Coronary artery (tissue), 2 donors: ENCODE measurements at places on chromosomes 6 and 20.

DNA sequence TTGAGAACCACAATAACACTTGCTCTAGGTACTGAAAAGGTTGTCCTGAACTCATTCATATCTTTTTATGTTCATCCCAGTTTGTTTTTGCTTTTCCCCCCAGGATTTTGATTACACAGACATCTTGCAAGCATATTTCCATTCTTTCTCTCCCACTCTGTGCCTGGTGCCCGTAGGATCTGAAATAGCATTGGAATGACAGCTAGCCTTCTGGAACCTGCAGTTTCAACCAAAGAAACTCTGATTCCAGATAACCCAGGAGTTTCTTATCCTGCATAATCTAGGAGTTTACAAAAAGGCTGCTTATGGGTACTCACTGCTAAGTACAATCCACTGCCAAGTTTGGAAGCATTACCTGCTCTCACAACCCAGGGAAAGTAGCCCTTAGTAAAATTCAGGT is 28.8 kb upstream of the PLCG1 start:
- DNase-seq, result no peak

DNA sequence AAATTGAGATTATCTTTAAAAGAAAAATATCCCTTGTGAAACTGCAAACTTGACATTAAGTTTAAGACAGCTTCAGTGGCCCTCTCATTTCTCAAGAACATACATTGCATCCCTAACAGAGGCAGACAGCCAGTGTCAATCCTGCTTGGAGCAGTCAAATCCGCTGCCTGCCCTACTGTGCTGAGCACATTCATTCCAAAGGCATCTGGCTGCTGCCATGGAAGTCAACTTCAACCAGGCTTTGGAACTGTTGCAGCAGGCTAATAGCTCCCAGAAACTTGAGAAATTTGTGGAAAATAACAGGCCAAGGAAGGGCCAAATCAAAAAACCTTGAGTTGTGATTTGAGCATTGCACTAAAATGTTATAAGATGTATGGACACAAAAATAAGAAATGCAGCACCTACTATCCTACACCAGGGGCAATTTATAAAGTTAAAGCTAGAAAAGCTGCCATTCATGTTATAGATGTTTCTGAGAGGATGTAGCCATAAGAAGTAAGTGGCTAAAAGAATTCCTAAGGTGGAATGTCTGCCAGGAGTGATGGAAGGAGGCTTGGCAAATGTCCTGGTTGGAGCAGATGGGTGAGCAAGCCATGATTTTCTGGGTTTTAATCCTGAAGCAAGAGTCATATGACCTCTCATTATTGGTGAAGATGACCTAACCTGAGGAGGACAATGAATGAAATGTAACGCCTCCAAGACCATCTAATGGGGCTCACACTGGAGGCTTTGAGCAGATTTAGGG is 31.4 kb upstream of the HAO1 start:
- no peak for DNase-seq

DNA sequence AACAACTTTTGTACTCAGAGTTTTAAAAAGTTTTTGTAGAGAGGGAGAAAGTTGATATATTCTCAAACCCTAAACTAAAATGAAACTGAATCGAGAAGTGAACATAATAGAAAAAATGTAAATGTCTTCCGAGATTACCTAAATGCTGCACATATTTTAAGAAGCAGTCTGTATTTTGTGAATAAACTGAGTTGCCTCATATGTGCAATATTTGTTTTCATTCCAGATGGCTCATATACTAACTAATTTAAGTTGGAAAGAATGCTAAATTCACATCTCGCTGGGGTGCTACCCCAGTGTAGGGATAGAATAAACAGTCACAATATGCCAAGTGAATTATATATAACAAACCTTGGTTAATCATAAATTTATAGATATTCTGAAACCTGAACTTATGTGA is 285.9 kb upstream of the THEMIS start:
- DNase-seq, result no peak

- no peak for DNase-seq
Measured at GRCh38 chr6:125926711-125927110, 29.9 kb upstream of the HINT3 start.

- DNase-seq, result no peak
Measured at GRCh38 chr6:132544826-132545225, 6.7 kb downstream of the TAAR9 start.

DNA sequence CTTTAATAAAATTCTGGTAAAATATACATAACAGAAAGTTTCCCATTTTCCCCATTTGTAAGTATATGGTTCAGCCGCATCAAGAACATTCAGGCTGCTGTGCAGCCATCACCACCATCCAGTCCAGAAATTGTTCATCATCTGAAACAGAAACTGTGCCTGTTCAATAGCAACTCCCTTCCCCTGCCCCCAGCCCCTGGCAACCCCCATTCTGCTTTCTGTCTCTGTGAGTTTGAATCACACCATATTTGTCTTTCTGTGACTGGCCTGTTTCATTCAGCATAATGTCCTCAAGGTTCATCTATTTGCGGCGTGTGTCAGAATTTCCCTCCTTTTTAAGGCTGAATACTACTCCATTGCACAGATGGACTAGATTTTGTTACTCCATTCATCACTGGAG is 19.1 kb downstream of the VSTM2L start:
- no peak for DNase-seq

- no peak for DNase-seq
Measured at GRCh38 chr6:20564269-20564668, 30.0 kb downstream of the CDKAL1 start.

- no peak for DNase-seq
Measured at GRCh38 chr6:54618572-54618971, 228.0 kb upstream of the FAM83B start.

DNA sequence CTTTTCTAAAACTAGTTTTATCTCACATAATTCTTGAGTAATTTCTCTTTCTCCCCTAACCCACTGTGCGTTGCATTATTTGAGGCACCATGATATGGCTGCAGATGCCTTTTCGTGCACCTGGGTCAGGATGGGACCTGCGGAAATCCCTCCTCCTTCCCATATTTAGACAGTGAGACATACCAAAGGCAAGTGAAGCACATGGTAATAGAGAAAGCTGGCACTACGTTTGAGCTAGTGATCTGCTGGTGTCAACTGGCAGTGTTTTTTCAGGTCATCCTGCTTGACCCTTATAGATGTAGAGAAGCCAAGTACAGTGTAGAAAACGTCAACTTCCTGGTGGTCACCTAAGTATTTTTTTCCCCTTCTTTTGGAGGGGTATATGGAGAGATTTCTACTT is 71.7 kb downstream of the FOXO3 start:
- no peak for DNase-seq

- no peak for DNase-seq
Measured at GRCh38 chr6:143221698-143222097, 161.0 kb downstream of the AIG1 start.

DNA sequence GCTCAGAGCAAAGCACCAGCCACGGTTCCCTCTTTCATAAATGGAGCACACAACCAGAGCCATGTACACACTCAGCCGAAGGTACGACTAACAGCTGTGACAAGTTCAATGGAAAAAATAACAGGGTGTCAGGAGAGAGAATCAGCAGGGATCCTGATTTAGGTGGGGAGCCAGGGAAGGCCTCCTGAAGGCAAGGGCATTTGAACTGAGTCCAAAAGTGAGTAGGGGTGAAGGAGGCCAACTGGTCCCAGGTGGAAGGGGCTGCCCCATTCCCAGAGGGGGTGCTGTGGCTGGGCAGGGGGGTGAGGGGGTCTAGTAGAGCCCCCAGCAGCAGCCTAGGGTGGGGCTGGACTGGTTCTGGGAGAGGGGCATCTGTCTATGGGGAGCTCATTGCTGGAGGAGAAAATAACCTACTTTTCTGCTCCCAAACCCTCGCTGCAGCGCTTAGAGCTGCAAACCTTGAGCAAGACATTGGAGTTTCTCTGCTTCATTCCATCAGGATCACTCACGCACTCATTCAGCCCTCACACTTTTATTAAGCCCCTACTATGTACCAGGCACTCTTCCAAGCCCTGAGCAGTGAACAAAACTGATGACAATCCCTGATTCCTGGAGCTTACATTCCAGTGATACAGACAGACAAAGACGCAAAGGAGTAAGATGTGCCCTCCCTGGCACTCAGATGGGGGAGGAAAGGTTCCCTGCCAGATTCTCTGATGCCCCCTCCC is 113.5 kb downstream of the TOX2 start:
- DNase-seq, result peak; percentile 43

GRCh38 chr6:140370976-140371870 is 996.8 kb upstream of the CITED2 start:
- no peak for DNase-seq

DNA sequence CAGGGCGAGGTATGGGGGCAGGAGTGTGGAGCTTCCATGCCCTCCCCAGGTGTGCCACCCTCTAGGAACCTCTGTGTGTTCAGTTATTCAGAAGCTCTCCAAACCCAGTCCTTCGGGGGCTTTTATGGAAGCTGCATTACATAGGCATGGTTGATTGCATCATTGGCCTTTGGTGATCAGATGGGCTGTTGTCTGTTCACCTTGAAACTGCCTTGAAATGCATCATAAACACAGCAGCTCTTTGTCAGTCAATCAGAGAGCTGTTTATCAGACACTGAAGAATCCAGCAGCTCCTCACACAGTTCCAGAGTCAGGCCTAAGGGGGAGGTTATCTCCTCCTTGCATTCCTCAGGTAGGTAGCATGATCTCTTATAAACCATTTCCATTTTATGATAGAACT is 62.4 kb downstream of the E2F3 start:
- DNase-seq, result no peak

DNA sequence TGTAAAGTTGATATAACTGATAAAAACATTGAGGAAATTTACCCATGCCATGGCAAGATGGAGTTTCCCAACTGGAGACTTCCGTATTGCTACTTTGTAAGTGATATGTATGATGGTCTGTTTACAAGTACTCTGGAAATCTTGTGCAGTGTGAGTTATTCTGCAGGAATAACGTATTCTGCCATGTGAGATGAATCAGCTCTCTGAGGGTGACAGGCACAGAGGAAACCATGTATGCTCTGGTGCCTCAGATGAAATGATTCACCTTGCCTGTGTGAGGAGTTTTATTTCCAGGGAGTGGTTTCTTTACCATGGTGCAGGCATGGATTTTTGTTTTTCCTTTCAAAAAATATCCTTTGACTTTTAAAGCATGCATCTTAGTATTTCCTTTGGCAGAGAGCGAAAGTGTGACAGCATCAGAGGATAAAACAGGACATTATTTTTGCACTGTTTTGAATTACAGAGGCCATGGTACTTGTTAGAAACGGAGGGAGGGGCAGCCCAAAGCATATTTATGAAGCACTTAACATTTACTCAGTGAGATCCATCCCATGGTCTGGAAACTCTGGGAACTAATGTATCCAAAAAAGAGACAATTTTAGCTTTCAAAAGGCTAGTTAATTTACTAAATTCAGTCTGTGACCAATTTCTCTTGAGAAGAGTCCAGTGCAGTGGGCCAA is 36.0 kb upstream of the MTRF1L start:
- no peak for DNase-seq

DNA sequence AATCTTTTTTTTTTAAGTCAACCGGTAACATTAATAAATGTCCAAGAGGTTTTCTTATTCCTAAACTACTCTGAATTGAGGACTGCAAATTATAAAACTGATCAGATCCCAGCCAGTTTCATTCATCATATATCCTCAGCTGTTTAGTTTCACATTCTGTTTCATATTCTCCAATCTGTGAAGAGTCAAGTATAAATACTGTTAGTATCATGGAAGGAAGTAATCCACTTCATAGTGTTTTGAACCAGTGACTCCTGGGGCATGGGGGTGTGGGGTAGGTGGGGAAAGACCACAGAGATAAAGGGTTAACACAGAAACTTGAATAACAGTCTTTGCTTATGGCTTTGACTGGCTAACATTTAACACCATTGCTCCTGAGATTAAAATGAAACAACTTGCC is 69.9 kb downstream of the FYN start:
- no peak for DNase-seq

- DNase-seq, result no peak
Measured at GRCh38 chr6:130029163-130029562, 10.8 kb downstream of the L3MBTL3 start.

DNA sequence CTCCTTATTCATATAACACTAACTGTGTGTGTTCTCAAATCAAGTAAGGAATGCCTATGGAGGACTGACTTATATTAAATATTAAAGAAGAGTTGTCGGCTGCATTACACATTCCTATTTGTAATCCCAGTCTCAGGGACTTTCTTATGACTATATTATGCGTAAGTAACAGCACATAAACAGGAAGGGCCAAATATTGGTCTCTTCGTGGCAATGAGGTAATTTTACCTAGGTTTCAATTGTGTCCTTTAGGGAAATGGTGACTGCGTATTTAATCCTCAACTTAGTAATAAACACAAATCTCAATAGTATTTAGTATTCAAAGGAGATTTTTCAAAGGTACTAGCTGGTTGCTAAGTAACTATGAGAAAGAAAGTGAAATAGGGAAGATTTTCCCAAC is 22.8 kb upstream of the EPM2A start:
- DNase-seq, result no peak

DNA sequence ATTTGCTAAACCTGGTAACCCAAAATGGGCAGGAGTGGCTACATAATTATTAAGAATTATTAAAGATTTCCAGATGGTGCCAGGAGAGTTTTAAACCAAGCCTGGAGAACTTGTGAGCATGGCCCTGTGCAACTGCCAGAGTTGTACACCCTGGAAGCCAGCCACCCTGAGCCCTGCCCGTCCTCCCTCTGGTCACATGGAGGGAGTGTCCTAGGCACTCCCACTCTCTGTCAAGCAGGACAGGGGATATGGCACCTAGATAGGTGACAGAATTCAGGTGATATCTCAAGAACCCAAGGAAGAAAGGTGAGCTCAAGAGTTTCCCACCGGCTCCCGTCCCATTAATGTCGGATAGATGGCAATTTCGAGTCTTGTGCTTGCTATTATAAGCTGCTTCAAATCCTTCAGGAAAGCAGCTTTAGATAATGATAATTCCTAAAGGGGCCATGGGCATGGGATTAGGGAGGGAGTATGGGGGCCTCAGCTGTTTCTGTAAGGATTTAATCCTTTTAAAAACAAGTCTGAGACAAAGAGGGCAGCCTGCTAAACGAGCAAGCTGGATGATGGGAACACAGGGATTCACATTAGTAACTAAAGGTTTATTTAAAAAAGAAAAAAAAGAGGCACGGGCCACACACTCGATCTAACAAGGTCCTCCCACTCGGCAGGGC is 169.1 kb downstream of the BMP7 start:
- no peak for DNase-seq

- DNase-seq, result no peak
Measured at GRCh38 chr6:137155830-137156229, 17.6 kb downstream of the IL22RA2 start.

DNA sequence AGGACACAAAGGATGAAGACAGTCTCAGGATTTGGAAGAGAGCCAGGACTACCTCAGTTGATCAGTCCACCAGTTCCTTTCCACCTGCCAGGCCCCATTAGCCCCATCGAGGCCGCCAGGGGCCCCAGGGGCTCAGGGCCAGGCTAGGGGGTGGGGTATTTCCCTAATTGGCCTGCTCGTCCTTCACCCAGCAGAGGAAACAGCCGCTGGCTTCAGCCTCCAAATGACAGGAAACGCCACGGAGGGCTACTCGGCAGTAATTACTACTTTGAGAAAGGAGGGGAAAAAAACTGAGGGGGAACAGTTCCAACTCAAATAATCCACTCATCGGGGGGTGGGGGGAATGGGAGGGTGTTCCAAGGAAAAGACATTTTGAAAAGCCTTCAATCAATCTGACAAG is 42.7 kb downstream of the MAFB start:
- DNase-seq, result no peak

GRCh38 chr6:63802606-63803206 is 167.1 kb downstream of the PHF3 start:
- DNase-seq, result no peak

- no peak for DNase-seq
Measured at GRCh38 chr6:71299541-71300470, 11.2 kb downstream of the OGFRL1 start.
